MV-4-11 (cell line): ENCODE measurements at places on chromosomes 1 and 21.

- no peak for DNase-seq
These were observed 68.5 kb upstream of the HSD17B7 start for GRCh38 chr1:162722036-162722435.

DNA sequence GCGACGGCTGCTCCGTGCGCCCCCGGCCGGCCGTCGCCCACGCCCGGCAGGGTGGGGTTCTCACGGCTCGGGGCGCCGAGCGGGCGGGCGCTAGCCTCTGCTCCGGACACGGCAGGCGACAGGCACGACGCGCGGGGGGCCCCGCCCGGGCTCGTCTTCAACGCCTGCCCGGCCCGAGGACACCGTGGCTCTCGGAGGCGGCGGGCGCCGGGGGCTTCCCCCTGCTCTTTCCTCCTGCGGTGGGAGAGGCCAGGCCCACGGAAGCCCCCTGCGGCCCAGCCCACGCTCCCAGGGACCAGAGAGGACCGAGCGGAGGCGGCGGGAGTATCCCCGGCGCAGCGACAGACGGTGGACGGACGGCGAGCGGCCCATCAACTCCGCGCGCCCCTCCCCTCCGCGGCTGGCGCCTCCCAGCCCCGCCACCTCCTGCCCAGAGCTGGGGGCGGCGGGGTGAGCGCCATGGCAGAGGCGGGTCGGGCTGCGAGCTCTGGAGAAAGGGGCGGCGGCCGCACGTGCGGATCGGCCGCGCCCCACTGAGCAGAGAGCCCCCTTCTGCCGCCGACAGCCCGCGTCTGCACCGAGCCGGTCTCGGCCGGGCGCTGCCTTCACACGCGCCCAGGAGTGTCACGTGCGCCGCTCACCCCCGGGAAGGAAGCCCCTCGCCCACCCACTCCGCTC, at the start of the genes SHE and TDRD10:
Gene SHE, minus strand, starts transcription at position 347 of the 678 bp plus-strand sequence. CDS start 386 bp downstream, outside the sequence.
Gene TDRD10, plus strand, starts transcription at position 154 of the 678 bp plus-strand sequence. CDS start 4,685 bp downstream, outside the sequence.
- no peak for DNase-seq

- no peak for DNase-seq
These were observed 296.0 kb upstream of the PTBP2 start for GRCh38 chr1:96425382-96426129.

- DNase-seq = no peak
These were observed 26.1 kb upstream of the RGL1 start for GRCh38 chr1:183778568-183779433.

GRCh38 chr1:74502432-74502831, 10.0 kb downstream of the LRRC53 start:
- DNase-seq = peak; percentile 59

DNA sequence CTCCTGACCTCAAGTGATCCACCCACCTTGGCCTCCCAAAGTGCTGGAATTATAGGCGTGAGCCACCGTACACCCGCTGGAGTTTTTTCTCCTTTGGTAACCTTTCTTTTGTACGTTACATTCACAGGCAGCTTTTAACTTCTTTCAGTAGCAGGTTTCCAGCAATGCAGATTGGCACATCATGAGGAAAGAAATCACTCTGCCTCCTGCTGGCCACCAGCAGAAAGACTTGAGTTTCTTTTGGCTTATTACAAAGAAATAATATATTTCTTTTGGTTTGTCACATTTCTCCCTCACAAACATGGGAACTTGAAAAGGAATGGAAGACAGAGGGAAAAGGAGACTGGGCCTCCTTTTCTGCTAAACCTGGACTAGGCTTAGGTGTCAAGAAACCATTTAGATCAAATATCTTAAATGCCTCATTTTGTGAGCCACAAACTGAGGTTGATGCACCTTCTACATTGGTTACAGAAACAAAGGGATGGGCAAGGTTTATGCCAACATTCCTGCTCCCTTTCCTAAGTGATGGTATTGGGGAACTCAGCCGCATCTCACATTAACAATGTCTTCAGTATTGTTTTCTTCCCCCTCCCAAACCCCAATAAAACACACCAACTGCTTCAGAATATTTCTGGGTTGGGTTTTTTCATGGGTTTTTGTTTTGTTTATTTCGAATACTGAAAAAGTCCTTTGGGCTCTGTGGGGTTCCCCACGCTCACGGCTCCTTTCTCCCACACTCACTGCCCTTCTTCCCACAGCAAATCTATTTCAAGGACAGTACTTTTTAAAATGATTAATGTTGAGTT, 7.7 kb downstream of the ENSA start:
- DNase-seq = peak; percentile 48

DNA sequence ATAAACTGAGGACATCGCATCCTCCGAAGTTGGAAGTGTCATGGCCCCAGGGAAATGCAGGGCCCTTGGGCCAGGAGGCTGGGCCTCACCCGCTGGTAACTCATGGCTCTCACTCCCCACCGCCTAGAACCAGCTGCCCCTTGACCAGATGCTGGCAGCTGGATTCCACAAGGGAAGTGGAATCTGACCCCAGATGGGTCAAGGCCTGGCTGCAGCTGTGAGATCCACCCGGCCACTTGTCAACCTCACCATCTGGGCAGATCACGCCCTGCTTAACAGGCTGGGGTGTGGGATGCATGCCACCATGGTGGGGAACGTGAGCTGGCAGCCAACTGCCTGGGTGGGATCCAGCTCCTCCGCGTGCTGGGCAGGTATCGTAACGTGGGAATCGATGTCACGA, 25.5 kb downstream of the KCNAB2 start:
- DNase-seq = no peak

GRCh38 chr1:3981261-3981660, 81.2 kb upstream of the C1orf174 start:
- DNase-seq = no peak

GRCh38 chr1:32878183-32878582, 7.5 kb upstream of the FNDC5 start:
- no peak for DNase-seq

DNA sequence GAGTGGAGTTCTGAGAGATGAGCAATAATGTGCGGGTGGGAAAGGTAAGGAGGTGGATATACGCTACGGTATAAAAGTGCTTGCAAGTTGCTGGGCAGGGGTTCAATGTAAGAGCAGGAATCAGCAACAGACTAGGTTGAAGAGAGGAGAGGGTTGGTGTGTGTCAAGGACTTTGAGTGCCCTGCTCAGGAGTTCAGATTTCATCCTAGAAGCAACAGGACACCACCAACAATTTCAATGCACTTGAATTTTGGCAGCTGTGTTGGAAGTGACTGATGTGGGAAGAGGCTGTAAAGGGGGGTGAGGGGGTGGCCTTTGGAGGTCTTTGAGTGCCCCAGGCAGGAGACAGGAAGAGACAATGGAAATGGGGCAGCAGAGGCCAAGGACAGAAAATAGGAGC, 57.3 kb downstream of the RHOU start:
- DNase-seq = no peak

- DNase-seq = no peak
These were observed 249.6 kb upstream of the BEND5 start for GRCh38 chr1:49026230-49026811.

GRCh38 chr1:205812271-205812877, 624 bp downstream of the SLC41A1 start:
- no peak for DNase-seq

DNA sequence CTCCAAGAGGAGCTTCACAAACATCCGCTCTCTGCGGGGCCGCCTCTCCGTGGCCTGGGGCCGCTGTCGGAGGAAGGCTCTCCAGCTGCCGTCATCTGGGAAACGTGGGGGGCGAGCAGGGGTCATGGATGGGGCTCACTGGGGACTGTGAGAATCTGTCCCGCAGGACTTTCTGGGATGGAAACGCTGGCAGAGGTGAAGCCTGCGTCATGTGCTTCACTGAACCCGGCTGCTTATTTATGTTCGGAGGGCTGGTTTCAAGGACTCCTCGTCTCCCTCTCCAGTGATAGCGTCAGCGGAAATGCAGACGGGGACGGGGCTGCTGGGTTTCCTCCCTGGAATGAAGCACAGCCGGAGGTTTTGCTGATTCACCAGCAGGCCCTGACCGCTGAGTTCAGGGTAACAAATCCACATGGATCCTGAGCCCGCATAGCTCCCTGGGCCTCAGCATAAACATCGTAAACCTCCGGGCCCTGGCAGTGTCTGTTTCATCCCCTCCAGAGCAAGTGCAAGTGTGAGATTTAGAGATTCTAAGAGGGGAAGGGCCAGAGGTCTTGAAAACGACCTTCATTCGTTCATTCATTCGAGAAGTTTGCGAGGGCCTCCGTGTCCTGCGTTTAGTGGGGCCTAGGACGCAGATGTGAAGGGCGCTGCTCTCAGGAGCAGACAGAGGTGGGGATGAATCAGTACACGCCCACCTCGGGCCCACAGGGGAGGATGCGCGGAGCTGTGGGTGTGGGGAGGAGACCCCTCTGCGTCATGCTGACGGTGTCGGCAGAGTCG, 7.0 kb upstream of the POFUT2 start:
- DNase-seq = no peak

- no peak for DNase-seq
These were observed 31.8 kb downstream of the MEF2D start for GRCh38 chr1:156468693-156469345.
